ENCODE measurements at places on chromosomes 11 and 22.

DNA sequence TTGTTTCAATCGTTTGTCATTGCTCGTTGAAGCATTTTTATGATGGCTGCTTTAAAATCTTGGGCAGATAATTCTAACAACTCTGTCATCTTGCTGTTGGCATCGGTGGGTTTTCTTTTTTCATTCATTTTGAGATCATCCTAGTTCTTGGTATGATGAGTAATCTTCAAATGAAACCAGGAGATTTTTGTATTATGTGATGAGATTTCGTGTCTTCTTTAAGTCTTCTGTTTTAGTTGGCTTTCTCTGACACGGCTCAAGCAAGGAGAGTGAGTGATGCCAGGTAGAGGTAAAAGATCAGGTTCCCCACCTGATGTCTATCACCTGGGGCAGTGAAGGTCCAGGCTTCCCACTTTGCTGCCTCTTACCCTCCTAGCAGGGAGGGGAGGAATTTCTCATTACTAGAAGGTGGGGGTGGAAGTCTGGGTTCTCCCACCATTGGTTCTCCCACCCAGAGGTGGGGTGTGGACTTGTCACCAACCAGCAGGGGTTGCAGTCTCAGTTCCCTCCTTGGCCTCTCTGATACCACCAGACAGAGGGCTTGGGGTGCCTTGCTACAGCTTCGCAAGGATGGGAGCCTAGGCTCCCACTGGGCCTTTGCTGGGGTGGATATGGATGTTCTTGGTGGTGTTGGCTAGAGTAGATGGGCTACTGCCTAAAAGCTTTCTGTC, 12.9 kb downstream of the CDC45 start:
- no peak for DNase-seq

DNA sequence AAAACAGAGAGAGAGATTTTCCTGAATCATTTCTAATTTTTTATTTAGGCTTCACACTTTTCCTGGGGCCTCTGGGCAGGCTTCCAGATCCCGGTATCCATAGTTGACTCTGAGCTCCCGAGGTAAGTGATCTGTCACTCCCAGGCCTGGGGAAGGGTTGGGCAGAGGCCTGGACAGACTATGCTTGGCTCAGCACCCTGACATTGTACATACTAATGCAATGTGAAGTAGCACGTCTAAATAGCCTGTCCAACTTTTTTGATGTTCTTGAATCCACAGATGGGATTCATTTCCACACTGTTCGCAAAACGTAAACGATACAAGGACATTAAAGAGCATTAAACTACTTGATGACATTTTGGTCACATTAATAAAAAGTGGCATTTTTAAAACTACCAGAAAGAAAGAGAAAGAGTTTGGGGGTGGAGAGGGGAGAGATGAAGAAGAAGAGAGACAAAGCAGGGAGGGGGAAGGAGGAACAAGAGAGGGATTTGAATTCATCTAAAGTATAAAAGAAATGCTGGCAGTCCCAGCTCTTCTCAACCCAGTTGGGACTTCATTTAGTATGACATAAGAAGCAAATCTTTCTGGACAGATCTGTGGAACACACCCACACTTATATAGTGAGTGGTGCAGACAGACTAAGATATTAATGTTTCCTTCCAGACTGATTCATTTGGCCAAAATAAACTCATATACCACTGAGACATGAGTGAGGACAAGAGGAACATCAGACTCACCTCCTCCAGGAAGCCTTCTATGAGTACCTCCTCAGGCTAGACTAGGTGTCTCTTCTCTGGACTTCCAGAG, 514.2 kb downstream of the SOX6 start:
- no peak for DNase-seq

DNA sequence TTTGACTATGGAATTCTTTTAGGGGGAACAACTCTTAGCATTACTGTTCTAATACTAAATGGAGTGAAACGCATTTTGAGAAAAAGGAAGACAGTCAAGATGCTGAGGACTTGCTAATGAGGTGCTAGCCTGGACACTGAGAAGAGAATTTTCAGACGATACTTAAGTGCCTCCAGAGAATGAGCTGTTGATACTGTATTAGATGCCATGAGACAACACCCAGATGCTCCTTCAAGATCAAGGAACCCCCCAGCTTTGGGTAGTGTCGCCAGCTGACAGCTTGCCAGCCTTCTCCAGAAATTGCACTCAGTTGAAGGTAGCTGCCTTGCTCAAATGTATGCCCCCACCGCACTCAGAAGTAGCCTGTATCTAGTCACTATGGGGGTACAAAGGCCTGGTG, 52.5 kb upstream of the SLC36A4 start:
- no peak for DNase-seq

DNA sequence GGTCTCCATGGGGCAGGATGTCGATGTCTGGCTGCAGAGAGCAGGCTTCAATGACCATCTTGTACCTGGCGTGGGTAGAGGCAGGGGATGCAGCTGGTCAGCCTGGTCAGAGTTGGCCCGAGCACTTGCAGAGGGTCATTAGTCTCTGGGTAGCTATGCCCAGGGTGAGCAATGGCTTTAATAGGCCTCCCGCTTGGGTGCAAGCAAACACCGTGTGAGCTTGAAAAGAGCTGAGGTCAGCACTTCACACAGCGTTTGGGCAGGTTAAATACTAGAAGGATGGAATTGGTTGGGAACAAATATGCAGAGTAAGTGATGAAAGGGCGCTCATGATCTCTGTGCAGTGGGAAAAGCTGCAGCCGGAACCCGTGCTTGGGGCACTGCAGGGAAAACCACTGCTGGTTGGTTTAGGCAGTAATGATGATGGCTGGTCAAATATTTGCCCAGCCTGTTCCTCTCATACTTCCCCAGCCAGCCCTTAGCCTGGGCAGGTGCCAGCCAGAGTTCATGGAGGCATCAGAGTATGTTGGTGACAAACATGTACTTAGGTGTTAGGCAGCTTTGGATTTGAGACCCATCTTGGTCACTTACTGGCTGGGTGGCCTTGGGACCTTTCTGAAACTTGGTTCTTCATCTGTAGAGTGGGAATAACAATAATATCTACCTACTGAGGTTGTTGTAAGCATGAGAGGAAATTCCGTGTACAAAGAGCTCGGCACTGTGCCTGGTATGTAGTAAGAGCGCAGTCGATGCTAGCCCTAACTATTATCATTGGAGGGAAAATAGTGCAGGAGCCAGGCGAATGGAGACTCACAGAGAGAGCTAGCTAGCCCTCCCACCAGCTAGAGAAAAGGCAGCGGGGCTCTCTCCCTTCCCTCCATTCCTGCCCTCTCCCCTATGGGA, 25.2 kb upstream of the KCNJ11 start:
- no peak for DNase-seq

DNA sequence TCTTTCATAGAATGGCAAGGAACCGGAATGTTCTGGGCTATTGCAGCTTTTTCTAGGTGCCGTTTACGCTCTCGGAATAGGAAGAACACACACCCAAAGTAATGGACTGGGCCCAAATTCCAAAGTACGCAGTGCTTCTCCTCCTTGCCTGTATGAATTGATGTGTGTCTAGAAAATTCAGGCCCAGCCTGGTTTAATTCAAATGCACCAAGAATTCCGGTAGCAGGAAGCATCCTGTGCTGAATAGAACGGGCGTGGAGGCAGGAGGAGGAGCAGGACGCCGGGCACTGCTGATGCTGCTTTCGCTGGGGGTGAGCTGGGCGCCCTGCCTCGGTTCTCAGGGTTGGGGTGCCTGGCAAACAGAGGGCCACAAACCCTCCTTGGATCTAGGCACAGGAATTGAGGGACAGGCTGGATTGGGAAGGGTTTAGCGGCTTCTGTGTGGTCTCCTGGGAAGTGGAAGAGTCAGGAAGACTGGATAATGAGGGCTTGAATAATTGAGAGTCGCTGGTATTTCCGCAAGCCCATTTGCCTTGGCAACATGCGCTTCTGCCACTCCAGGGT, 2.0 kb downstream of the PARVB start:
- DNase-seq, result no peak

DNA sequence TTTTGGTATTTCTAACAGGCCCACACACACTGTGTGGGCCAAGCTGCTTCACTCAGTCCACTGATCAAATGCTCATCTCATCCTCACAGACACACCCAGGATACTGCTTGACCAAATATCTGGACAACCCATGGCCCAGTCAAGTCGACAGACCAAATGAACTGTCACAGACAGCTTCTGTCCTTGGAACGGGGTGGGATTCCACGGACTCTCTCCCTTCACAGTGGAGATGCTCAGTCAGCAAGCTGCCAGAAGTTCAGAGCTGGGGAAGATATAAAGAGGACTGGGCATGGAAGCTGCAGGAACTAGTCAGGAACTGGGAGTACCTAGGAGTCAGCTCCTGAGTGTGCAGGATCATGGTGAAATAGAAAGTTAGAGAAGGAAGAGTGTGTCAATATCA, 34.6 kb upstream of the CD81 start:
- no peak for DNase-seq

Data from AG08396 (cell line).